ENCODE measurements at places on chromosomes 13 and 19. TPM values are rescaled to one million over a fixed set of nuclear protein-coding genes. Genes with fewer than 3 reads are reported as not detected.

ENOX1 gene
- total RNA-seq = 2.2 TPM

ZNF546 gene
- 1.4 TPM for total RNA-seq

PIK3R2 gene
- 24.1 TPM for total RNA-seq

ZNF571 gene
- 0.98 TPM for total RNA-seq

CGB1 gene
- total RNA-seq = not detected

SHISA7 gene
- total RNA-seq = 0.03 TPM

Data from A375 (cell line).